ENCODE measurements at places on chromosomes 12 and 14. TPM values are rescaled to one million over a fixed set of nuclear protein-coding genes. Genes with fewer than 3 reads are reported as not detected.

Gene ZCRB1
- 66.1 TPM for total RNA-seq

Gene P2RX2
- not detected for total RNA-seq

Gene MIPOL1
- total RNA-seq: 0.23 TPM

Gene RNF31
- total RNA-seq: 90.7 TPM

Data from activated naive CD4-positive, alpha-beta T cell treated with anti-CD3 and anti-CD28 coated beads, Interleukin-2, amount 50 U/mL, for 72 hours (primary cell).